ENCODE measurements at places on chromosomes 5 and 9. TPM values are rescaled to one million over a fixed set of nuclear protein-coding genes. Genes with fewer than 3 reads are reported as not detected.

The SPATA9 gene
- not detected for total RNA-seq

The ZFP37 gene
- 22.7 TPM for total RNA-seq

The SLC6A19 gene
- total RNA-seq: 0.27 TPM

The TNC gene
- 44.4 TPM for total RNA-seq

Data from camera-type eye (tissue), 1 donor.